ENCODE measurements at places on chromosomes 7 and 10.

DNA sequence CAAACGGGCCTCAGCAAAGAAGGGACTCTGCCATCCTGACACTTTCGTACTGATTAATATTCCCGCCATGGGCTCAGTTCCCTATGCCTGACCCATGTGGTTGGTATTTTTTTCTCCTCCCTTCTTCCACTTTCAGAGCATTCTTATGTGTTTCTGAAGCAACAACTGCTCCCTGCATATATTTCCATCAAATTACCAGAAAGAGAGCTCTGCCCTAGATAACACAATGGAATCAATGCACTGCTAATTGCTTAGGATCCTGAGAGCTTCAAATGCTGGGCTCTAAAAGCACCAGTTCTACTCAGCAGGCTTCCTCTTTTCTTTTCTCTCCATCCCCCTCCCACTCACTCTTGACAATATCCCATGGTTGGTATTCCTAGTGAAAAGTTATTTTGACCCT lies 5.3 kb downstream of the TECTB start:
- DNase-seq, result no peak

DNA sequence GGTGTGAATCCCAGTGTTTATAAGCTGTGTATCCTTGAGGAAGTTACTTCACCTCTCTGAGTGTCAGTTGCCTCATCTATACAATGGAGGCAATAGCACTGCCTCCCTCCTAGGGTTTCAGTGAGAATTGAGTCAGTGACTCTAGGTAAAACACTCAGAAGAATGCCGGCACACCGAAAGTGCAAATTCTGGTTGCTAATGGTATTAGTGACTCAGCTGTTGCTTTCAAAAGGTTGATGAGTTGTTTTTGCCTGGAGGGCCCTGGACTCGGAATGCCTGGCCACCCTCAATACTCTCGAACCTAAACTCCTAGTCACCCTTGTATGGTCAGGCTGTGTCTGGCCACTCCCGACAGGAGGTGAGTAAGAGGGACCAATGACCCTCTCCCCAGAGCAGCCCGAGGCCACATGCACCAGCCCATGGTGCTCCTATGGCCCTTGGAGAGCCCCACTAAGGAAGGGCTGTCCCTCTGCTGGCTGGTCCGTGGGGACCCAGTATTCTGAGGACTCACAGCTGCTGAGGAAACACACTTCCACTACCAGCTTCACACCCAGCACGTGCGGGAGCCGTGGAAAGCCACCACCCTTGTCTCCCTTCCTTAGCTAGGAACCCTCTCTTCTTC lies 60.2 kb downstream of the CALML3 start:
- DNase-seq, result peak; percentile 99

- DNase-seq, result no peak
Measured at GRCh38 chr10:79327090-79327457, 20.2 kb upstream of the PPIF start.

- peak; percentile 81 for DNase-seq
Measured at GRCh38 chr10:19993714-19994315, 177.6 kb downstream of the PLXDC2 start.

GRCh38 chr10:79084012-79084971 lies 15.5 kb downstream of the ZMIZ1 start:
- DNase-seq, result peak; percentile 95

DNA sequence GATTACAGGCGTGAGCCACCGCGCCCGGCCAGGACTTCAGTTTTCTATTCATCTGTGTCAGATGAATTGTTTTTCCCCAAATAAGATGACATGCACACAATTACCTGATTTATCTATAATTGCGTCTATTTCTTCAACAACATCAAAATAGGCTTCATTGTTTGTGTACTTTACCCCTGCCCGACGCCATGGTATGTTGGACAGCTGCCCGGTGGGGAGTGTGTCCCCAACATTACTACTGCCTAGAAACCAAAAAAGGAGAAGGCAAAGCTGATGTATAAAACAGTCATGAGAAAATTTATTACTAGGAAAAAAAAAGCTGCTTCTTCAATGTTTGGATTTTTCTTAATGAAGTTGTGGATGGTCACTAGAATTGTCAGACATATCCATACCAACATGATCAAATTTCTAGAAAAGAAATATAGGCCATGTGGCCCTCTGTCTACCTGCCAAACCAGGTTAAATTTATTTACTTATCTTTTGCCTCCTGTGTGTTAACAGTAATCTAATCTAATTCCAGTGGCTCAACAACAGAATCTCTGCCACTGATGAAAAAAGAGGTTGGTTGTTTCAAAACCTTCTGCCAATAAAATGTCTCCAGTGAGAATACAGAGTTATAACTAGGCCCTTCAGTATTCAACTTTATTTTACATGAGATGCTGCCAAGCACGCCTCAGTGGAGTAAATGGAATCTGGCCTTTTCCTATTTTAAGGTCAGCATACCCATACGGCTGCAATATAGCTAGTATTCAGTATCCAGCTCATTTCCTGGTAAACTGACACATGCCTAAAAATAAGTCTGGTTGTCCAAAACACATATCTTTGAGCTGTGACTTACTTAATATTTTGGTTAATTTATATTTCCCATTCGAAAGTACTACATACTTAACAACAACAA lies 16.5 kb downstream of the AP3M1 start:
- DNase-seq, result no peak

- no peak for DNase-seq
Measured at GRCh38 chr7:36372156-36372555, 17.5 kb upstream of the ANLN start.

- peak; percentile 85 for DNase-seq
Measured at GRCh38 chr10:89327803-89328441, at the start of gene IFIT3. IFIT3 (plus strand) TSS chr10:89327997; CDS start chr10:89328074, 77 bp downstream.

GRCh38 chr10:28463676-28464395 lies 69.1 kb upstream of the WAC start:
- DNase-seq, result peak; percentile 33

GRCh38 chr7:121395494-121395960 lies 581 bp downstream of the FAM3C start:
- peak; percentile 75 for DNase-seq

DNA sequence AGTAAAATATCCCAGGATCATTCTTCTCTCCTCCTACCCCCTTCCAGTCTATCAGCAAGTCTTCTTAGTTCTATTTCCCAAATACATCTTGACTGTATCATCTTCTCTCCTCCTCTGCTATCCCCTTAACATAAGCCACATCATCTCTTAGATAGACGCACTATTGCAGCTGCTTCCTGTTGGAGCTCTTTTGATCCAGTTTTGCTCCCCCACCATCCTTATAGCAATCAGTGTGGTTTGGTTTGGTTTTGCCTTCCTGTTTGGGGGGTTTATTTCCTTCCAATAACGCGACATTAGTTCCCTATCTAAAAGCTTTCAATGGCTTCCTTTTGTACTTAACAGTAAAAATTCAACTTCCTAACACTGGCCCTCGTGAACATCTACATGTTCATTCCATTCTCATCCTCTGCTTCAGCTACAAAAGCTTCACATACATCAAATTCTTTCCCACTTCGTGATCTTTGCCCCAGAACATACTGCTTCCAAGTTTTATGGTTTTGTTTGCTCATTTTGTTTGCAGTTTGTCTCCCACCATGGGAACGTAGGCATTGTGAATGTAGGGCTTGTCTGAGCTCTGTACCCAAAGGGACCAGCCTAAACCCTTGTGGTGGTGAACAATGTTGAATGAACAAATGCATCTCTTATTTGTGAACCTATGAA lies 33.7 kb upstream of the PLXDC2 start:
- DNase-seq, result no peak

- no peak for DNase-seq
Measured at GRCh38 chr7:157233677-157234076, 95.0 kb downstream of the UBE3C start.

- no peak for DNase-seq
Measured at GRCh38 chr10:108439397-108439796, 1274.9 kb upstream of the SORCS1 start.

- DNase-seq, result peak; percentile 11
Measured at GRCh38 chr10:48507933-48508790, 96.7 kb downstream of the ARHGAP22 start.

DNA sequence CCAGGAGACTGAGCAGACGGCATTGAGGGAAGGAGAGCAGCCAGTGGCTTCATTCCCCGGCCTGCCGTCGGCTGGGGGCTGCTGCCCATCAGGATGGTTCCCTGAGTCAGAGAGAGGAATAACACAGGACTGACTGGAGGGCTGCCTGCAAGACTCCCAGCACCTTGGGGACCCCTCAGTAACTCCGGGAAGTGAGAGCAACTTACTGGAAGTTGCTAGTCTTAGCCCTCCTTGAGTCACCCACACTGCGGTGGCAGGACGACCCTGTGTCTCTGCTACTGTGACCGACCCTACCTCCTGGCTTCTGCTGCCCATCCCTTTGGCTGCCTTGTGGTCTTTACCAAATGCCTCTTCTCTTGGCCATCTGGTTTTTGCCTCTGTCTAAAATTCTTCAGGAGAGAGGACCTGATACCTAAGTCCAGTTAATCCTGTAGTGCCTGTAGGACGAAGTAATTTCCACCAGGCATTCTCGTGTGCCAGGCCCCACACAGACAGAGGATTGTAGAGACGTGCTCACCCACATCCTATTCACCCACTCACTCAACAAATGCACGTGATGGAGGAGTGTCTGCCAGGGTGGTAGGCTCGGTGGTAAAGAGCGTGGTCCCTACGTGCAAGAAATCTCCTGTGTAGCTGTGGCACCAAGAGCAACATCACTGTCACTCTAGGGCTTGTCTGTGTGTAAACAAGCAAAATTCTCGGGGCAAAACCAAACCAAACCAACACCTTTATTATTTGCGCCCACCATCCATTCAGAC lies 156.5 kb downstream of the PRKCQ start:
- no peak for DNase-seq

DNA sequence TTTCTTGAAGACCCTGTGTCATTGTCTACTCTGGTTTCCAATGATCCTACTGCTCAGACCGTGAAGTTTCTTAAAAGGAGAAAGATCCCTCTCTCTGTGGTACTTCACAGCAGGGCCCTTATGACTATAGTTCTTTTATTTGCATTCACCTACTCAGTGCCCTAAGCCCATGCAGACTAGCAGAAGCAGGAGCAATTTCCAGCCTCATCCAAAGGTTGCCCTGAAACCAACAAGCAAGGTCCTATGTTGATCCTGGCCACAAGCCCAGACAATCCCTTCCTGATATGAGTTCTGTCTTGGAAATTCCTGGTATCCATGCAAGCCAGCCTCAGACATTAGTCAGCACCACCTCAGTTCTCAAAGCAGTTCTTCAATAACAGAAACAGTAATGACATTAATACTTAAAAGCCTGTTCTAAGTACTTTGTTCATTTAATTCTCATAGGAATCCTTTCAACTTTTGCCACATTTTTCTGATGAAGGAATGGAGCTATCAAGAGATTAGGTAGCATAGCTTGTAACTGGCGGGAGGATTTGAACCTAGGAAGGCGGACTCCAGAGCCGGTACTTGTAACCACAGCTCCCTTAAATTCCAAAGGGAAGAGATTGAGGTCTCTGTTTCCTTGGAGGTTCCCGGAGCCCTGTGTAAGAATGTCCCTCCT lies 58.1 kb upstream of the ST8SIA6 start:
- peak; percentile 99 for DNase-seq

GRCh38 chr10:129771991-129772431 lies 192.1 kb downstream of the EBF3 start:
- DNase-seq, result no peak
